ENCODE measurements at places on chromosomes 4 and X.

DNA sequence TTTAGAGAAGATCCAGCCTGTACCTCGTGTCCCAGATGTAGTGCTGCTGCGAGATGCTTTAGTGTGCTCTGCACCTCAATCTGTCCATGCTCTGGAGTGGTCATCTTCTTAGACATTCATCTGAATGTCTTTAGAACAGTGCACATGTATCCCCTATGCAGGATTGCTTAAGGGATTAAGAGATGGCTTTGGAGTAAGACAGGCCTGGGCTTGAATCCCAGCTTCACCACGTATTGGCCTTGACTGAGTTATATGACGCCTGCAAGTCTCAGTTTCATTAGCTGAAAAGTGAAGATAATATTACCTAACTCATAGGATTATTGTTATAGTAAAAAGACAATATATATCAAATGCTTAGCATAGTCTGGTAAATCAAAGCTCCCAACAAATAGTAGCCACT is 98.3 kb downstream of the NFKB1 start:
- DNase-seq = no peak

- peak; percentile 23 for DNase-seq
These were observed 23.0 kb downstream of the GAB1 start for GRCh38 chr4:143359644-143360193.

DNA sequence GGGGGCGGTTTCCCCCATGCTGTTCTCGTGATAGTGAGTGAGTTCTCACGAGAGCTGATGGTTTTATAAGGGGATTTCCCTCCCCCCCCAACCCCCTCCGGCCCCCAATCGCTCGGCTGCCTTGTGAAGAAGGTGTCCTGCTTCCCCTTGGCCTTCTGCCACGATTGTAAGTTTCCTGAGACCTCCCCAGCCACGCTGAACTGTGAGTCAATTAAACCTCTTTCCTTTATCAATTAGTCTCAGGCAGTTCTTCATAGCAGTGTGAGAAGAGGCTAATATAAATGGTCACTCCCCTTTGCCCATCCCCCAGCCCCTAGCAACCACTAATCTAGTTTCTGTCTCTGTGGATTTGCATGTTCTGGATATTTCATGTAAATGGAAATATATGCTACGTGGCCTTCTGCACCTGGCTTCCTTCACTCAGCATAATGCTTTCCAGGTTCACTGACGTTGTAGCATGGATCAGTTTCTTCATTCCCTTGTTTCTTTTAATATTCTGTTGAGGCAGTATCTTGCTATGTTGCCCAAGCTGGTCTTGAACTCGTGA is 16.4 kb downstream of the GPR143 start:
- no peak for DNase-seq

- DNase-seq = no peak
These were observed 48.4 kb upstream of the PAK3 start for GRCh38 chrX:111047575-111047974.

- no peak for DNase-seq
These were observed 282.2 kb upstream of the KLF3 start for GRCh38 chr4:38381788-38382187.

DNA sequence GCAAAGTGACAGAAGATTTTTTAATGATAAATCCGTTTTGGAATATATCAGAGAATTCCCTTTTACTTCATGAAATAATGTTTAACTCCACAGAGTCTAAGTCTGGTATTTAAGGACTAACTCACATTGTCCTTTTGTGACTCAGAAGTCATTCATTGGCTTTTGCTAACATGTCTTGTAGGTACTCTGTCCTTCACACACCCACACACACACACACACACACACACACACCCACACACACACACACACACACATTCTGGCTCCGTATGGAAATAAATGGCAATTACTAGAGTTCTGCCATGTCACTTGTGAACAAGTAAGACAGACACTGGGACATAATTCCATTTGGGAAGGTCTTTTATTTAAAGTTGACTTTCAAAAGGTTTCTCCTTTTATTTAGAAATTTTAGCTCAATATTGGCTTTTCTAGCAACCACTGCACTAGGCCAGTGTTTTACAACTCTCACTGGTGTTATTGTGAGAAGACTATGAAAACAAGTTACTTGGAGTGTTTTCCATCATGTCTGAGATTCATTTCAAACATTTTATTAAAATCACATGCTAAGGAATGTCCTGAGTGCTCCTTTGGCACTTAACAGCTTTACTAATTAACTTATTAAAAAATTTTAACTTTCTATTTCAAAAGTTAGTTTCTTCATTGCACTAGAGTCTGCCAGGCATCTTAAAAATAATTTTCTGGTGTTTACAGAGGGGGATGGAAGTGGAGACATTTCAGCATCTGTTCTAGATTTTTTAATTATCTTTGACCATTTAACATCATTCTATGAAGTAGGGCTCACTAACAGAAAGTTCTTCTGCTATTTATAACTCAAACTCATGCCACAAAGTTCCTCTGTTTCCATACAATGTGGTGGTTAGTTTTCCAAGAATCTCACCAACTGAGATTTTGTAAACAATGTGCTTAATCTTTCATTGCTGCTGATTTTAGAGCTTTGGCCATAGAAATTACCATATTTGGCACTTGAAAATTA is 240.3 kb upstream of the GPC4 start:
- peak; percentile 48 for DNase-seq

GRCh38 chr4:114558446-114559020 is 40.1 kb upstream of the UGT8 start:
- no peak for DNase-seq

- DNase-seq = no peak
These were observed 32.1 kb downstream of the ABLIM2 start for GRCh38 chr4:8126523-8126922.

DNA sequence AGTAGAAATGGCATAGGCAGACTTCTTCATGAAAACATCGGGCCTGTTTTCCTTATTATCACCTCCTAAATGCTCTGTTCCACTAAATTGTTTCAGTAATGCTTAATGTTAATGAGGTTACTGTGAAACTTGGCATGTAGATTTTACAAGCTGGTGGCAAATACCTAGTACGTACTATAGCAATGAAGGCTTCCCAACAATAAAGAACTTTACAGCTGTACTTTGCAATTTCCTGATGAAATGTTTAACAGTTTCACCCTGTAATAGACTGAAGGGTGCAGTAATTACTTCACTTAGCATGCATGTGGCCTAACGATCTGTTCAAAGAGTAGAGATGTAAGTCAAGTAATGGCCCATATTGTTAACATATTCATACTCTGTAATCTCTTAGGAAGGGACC is 524.7 kb downstream of the IL15 start:
- DNase-seq = no peak

DNA sequence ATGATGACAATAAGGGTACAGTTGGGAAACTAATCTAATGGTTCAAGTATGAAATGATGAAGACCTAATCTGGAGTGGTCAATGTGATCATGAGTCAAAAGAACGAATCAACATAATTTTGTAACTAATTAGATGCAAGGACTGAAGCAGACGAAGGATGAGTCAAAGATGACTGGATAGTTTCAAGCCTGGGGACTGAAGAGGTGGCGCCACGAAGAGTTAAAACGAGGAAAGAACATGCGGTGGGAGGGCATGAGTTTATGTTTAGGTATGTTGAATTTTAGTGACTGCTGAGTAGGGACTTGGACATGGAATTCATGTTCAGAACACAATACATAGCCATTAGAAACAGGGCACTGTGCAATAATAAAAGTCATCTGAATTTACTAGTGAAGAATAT is 221.5 kb upstream of the FAM241A start:
- no peak for DNase-seq

GRCh38 chr4:136687118-136687517 is 845.2 kb downstream of the PCDH18 start:
- no peak for DNase-seq

DNA sequence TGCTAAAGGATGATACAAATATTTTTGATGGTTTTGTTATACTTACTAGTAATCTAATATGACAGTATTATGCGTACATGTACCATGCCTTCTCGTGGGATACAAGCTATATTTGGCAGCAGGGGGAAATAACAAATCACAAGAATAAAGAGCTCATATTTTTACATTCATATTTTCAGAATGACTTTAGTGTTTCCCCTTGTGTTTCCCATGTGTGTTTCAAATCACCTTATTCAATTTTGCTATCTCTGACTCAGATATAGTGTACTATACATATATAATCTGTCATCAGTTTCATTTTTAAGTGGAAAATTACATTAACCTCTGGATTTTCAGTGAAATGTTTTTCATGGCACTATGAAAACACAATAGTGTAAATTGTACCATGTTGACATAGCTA is 146.8 kb downstream of the RPA4 start:
- no peak for DNase-seq

DNA sequence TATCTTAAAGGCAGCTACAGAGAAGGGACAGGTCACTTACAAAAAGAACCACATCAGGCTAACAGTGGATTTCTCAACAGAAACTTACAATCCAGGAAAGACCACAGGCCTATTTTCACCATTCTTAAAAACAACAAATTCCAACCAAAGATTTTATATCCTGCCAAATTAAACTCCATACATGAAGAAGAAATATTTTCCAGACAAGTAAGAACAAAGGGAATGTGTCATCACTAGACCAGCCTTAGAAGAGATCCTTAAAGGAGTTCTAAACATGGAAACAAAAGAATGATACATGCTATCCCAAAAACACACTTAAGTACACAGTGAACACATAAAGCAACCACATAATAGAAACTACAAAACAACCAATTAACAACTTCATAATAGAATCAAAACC is 105.6 kb downstream of the ANXA10 start:
- DNase-seq = no peak

DNA sequence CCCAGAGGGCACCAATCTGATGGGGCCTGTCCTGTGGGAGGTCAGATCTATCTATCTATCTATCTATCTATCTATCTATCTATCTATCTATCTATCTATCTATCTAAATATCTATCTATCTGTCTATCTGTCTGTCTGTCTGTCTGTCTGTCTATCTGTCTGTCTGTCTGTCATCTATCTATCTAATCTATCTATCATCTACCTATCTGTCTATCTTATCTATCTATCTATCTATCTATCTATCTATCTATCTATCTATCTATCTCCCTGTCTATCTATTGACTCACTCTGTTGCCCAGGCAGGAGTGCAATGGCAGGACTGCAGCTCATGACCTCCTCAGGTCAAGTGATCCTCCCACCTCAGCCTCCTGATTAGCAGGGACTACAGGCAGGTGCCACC is 155.7 kb upstream of the STX18 start:
- no peak for DNase-seq

- no peak for DNase-seq
These were observed 23.0 kb upstream of the DHX15 start for GRCh38 chr4:24607334-24607733.

- DNase-seq = peak; percentile 83
These were observed 636.6 kb downstream of the FAT4 start for GRCh38 chr4:125951261-125951887.

DNA sequence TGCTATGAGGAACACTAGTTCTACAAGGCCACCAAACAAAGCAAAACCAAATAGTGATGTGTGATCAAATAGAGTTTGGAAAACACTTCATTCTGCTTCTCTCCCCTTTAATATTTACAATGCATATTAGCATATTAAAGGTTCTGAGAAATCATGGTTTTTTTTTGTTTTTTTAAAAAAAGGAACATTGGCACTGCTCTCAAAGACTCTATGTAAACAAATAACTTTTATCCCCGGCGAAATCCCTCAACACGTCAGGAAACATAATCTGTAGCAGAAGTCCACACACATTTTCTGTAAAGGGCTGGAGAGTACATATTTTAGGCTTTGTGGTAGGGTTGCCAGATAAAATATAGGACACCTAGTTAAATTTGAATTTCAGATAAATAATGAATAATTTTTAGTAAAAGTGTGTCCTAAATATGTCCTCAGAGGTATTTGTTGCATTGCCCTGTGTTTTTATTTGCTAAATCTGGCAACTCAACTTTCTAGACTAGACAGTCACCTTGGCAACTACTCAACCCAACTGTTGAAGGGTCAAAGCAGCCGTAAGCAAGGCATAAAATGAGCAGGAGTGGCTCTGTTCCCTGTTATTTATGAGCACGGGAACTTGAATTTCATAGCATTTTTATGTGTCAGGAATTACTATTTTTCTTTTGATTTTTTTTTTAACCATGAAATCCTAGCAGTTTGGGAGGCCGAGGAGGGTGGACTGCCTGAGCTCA is 8.6 kb downstream of the SPATA4 start:
- DNase-seq = no peak

GRCh38 chr4:53123171-53123570 is 242.7 kb downstream of the SCFD2 start:
- no peak for DNase-seq

DNA sequence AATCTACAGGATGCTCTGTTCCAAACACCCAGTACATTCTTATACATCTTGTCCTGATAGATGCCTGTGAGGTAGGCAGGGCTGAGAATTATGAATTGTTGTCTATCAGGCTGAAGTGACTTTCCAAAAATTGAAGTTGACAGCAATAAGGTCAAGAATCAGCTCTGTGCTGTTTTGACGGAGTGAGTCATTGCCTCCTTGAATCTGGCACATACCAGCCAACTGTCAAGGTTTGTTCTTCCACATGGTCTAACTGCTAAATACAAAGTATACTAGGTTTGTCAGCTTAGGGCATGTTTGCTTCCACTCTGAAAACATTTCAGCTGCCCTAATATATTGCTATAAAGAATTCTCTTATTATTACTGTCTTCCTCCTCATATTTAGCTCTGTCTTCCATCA is 32.3 kb downstream of the SH3RF1 start:
- DNase-seq = no peak

GRCh38 chrX:9576059-9576458 is 111.2 kb downstream of the TBL1X start:
- no peak for DNase-seq

GRCh38 chr4:72205831-72206230 is 174.0 kb downstream of the NPFFR2 start:
- no peak for DNase-seq

- DNase-seq = no peak
These were observed 60.9 kb downstream of the NPY5R start for GRCh38 chr4:163404580-163404979.

DNA sequence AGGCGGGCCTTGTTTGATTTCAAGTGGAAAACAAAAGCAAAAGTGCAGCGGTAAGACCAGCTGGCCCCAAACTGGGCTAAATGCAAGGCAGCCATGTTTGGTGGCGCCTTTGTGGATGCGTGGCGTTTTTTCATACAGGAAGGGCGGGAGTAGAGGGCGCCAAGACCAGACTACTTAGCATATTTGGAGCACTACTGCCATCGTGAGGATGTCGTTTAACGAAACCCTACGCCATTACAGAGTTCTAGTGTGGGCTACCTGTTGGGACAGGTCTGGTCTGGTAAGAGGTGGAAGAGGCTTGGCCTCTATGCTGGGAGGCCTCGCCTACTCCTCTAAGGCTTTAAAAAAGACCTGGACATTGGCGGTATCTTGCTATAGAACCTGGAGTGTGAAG is 230.7 kb upstream of the STK26 start:
- DNase-seq = no peak

GRCh38 chr4:151728679-151729078 is 32.1 kb downstream of the GATB start:
- DNase-seq = no peak

DNA sequence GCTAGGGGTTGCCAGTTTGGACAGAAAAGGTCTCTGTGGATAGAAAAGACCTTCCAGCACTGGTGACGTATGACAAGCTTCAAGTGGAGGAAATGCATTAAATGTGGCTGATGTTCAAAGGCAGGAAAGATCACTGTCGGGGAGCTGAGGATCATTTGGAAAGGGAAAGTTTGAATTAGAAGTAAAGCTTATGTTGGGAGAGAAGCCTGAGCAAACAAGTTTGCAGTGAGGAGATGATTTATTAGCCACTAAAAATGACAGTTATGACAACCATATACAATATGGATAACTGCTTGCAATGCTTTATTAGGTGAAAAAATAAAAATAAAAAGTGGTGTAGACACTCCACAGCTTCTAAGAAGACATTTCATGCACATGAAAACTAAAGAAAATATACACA is 135.3 kb upstream of the HS3ST1 start:
- no peak for DNase-seq

All from skin of body (tissue), 3 donors.